Stimulated activated CD8-positive, alpha-beta memory T cell treated with anti-CD3 and anti-CD28 coated beads, Interleukin-7, amount 100 ng/mL, for 1 hour (primary cell): ENCODE measurements at places on chromosomes 1 and 21.

DNA sequence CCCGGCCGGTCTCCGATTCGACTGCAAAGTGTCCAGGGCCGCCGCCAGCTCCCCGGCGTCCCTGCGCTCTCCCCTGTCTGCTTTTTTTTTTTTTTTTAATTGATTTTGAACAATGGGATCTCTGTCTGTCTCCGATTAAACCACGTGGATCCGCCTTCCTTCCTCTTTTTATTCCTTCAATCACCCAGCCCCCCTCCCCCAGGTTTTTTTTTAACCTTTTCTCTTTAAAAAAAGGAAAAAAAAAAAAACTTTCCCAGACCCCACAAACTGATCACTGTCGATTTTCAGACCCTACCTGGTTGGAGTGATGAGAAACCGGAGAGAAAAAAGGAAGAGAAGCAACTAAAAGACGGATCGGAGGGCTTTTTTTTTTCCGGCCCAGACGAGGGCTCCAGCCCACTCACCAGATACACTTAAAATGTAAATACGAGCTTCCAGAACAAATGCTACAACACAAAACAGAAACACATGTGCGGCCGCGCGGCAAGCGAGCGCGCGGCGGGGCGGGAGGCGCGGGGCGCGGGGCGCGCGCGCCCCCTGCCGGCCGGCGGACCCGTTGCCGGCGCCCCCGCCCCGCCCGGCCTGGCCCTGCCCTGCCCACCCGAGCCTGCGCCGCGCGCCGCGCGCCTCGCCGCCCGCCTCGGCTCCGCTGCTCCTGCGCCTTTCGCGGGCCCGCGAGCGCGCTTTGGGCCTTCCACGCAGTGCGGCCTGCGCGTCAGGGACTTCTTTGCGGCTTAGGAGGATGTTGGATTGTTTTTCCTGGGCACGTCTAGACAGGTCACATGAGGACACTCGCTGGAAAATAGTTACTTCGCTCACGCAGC lies at the start of gene RCC2:
RCC2 (minus strand) TSS at position 428 of the 824 bp plus-strand sequence. CDS start 1,163 bp downstream, outside the sequence.
- peak; percentile 47 for DNase-seq

DNA sequence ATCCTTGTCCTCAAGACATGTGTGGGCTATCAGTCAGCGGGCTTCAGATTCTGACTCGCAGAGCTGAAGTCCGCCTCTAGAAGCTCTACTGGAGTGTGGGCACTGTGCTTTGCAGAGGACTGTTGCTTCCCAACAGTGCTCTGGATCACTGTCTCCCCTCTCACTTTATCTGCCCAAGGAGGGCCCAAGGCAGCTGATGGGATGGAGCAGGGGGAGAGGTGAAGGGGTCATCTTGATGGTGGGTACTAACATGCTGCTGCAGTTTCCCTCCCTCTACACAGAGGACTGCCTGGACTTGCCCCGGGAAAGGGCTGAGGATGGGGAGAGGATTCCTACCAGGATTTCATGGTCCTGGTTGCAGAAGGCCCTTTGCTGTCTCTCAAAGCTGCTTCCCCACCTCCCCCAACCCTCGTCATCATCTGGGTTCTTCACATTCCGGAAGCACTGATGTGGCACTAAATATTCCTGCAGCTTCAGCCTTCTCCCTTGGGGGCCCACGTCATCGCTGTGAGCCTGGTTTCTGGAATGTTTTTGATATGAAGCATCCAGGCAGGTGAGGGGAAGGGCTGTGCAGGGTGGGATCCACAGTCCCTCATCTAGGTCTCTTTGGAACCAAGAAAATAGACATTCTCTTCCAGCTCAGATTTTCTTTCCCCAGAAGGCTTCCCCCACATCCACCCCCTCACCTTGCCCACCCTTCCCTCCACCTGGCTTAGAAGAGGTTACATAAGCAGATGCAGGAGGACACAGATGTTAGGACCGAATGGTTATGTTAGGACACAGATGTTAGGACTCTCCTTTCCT lies 23.2 kb downstream of the NUAK2 start:
- no peak for DNase-seq

DNA sequence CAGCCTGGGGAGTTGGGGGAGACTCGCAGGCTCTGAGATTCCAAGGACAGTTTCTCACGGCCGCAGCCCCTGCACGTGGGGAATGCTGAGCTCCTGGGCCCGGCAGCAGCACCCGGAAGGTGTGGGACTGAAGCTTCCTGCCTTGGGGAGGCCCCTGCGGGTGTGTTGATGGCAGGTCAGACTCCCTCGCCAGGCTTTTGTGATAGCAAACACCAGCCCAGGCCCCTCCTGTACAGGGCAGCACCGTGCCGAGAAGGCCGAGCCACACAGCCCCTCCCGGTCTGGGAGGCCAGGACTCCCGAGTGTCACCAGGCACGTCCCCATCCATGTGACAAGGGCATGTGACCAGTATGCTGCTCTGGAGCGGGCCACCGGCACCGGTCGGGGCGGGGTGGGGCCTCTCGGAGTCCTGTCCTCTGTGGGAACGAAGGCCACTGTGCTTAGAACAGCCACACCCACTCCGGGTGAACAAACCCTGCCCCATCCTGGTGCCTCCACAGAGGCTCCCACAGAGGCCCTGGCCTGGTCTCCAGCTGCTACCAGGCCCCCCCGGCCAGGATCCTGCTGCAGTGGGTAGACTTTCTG lies 31.1 kb upstream of the ARHGEF16 start:
- no peak for DNase-seq

DNA sequence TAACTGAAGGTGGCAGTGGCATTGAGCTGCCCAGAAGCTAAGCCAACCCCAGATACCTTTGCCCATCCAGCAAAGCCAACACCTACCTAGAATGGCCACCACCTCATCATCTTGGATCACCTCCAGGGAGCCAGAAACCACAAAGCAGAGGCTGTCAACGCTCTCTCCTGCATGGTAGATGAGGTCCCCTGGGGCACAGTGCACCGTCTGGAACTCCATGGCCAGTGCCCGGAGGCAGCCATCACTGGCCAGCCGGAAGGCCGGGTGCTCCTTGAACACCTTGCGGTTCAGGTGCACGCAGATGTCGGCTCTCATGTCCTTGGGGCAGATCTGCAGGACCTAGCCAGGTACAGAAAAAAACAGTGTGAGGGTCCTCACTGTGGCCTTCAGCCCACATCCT lies 336.5 kb downstream of the KCNH1 start:
- no peak for DNase-seq

- no peak for DNase-seq
These were observed 12.5 kb upstream of the ABCB10 start for GRCh38 chr1:229570891-229571516.

DNA sequence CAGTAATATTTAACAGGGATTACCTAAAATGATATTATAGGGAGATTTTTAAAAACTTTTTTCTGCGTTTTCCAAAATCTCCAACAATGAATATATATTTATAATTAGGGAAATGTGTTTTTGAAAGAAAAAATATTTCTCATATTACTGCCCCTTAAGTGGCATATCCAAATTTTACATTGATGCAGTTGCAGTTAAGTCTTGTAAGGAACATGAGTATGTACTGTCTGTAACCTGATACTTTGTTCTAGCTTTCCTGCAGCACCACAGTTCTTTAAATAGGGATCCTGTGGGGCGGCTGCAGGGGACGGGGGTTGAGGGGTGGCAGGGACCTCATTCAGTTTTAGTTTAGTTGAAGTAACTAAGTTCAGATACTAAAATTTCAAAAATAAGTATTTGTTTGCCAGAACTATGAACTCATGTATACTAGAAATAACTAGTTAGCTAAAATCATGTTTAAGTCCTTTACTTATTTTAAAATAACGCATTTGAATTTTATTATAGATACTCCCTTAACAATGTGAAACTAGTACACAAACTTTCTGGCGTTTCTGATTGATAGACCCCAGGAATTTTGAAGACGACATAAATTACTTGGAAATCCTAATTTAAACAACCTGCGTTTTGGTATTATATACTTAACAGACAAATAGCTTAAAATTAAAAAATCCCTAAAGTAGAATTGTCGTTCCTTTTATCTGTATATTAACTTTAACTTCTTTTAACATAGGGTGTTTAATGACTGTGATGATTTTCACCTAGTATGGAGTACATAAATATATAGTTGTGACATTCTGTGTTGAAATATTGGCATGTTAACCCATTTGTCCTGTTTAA lies 639 bp upstream of the DNAJB4 start:
- no peak for DNase-seq

- DNase-seq = no peak
These were observed 6.7 kb upstream of the VSIG8 start for GRCh38 chr1:159869173-159869572.

GRCh38 chr1:116962987-116963639 lies 38.4 kb upstream of the CD101 start:
- no peak for DNase-seq

DNA sequence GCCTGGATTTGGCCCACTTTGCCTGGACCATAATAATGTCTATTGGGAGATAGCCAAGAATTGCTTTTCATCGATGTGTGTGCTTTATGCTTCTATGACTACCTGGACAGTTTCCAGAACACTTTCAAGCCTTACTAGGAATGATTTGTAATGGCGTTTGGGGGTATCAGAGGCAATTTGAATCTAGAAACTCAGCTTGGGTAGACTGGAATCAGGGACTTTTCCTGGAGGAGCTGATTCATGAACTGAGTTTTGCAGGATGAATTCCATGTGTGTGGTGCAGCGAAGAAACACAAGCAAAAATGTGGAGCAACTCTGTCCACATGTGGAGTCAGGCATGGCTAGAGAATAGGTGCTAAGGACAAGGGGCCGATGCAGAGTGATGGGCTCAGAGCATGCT lies 11.9 kb upstream of the TMEM61 start:
- DNase-seq = no peak

GRCh38 chr1:16014509-16015482 lies 3.0 kb downstream of the HSPB7 start:
- DNase-seq = no peak

GRCh38 chr21:39842741-39843459 lies 24.3 kb upstream of the PCP4 start:
- DNase-seq = no peak

DNA sequence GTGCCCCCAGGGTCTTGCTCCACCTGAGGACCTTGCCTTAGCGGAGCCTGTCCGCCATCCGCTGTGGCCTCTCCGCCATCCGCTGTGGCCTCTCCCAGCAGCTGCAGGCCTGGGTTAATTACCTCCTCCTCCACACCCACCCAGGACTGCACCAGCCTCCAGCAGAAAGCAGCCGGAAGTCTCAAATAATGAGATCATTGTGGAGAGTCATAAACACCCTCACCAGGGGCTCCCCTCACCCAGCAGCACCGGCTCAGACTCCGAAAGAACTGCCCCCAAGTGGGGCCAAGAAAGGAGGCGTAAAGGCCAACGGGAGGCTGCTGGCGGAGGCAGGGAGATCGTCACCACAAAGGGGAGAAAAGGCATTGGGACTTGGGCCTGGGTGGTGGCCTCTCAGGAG lies 10.7 kb upstream of the GPR153 start:
- DNase-seq = no peak

DNA sequence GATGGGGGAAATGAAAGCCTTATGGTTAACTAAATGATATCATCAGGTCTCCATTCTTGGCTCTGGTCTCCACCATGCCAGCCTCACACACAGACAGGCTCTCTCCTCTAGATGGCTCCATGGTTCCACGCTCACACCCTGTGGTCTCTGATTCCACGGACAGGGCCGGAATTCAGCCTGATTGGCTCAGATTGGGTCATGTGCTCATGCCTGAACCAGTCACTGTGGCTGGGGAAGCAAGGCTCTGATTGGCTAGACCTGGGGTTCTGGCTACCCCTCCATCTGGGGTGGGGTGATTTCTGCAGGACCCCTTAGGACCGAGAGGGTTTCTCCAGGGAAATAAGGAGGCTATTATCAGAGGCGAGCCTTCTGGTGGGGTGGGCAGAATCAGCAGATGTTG lies 277.0 kb downstream of the PTPRU start:
- no peak for DNase-seq

- no peak for DNase-seq
These were observed 47.4 kb downstream of the SLC30A10 start for GRCh38 chr1:219880765-219881457.

GRCh38 chr1:61270761-61271411 lies 188.5 kb downstream of the NFIA start:
- no peak for DNase-seq

DNA sequence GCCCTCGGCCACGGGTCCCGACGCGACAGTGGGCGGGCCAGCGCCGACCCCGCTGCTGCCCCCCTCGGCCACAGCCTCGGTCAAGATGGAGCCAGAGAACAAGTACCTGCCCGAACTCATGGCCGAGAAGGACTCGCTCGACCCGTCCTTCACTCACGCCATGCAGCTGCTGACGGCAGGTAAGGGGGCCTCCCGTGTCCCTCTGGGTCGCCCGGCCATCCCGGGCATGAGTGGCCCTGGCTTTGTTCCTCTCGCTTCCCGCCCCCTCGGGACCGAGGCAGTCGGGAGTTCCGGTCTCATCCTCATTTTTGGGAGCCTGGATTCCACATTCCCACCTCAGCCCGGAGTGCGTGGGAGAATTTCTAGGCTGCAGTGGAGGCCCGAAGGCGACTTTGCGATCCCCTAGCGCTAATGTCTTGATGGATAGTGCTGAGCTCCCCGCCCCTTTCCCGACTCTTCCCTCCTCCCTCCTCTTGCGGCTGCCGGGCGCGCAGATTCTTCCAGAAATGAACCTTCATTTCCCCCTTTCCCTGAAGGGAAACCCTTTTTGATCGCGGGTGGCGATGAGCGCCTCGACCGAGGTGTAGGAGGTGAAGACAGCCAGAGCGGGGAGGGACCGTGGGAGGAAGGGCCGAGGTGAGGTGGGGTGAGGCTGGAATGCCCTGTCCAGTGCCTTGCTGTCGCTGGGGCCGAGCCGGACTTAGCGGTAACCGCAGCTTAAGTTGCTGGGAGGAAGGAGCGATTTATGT lies 705 bp downstream of the KHDRBS1 start:
- DNase-seq = peak; percentile 3

- DNase-seq = no peak
These were observed 15.2 kb downstream of the LRRN2 start for GRCh38 chr1:204670152-204670927.

- no peak for DNase-seq
These were observed 719 bp downstream of the EYA3 start for GRCh38 chr1:28087614-28088167.

DNA sequence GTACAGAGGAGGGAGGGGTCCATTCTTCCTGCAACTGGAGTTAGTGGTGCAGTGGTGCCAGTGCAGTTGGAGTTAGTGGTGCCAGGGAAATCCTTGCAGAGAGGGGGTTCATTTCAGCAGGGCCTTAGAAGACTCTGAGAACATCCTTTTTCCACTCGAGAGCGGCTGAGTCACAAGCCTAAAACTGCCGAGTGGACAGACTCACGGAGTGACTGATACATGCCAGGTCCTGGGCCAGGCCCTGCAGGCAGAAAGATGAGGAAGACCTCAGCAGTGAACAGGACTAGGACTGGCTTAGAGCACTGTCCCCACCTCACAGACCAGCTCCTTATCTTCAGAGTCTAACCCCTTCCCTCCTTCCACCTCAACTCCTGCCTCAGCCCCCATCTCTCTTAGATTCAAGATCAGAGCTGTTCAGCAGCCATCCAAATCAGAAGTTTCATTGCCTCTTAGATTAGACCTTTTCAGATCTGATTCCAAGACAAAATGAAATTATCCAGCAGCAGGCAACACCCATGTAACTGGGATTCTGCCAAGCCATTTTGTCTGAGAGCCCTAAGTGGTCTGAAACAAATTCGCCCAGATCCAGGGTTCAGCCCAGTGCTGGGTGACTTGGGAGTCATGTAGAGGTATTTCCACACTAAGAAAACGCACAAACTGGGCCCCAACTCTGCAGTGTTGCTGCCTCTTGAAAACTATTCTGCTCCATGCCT lies 12.7 kb upstream of the IKBKE start:
- no peak for DNase-seq
